ENCODE measurements at places on chromosomes 1 and 21.

DNA sequence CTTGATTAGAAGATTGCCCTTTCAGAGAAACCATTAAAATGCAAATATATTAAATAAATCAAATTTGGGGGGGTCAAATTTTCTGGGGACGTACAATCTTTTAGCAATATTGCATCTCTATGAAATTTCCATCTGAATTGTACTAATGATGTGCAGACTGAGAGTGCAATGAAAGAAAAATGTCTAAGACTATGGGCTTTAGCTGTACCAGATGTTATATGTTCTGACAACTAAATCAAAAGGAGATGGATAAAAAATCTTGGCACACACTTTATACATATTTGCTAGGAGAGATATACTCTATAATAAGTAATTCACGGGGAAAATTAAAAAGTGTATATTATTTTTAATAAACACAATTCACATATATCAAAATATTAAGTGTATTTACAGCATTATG is 13.0 kb upstream of the PLPPR5 start:
- DNase-seq = no peak

- no peak for DNase-seq
These were observed 209.6 kb downstream of the BACH1 start for GRCh38 chr21:29508301-29508700.

DNA sequence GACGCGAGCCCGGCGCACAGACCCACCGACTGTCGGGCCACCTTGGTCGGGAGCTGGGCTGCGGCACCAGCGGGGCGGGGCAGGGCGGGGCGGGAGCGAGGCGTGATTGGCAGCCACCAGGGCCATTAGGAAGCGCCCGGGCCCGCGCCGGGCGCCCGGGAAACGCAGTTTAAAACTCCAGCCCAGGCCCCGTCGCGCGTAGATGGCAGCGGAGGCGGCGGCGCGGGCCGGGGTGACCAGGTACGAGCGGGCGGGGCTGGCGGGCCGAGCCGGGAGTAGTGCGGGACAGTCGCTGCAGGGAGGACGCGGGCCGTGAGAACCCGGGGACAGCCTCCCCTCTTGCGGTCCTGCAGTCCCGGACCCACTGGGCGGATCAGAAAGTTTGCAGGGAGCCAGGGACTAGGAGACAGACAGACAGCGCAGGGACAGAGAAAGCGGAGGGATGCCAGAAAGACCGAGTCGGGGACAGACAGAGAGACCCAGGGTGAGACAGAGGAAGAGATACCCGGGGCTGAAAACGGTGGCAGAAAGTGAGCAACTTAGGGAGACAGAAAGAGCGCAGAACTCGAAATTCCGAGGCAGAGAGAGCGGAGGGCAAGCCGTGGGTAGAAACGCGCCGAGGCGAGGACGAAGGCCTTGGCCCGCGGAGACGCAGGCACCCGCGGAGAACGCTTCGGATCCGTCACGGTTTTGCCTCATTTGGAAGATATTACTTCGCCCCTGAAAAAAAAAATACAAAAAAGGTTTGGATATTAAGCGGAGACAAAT is at the start of gene DMBX1:
DMBX1 (plus strand) TSS at position 199 of the 768 bp plus-strand sequence. CDS start 17,175 bp downstream, outside the sequence.
- peak; percentile 84 for DNase-seq

GRCh38 chr1:95407886-95408291 is 173.9 kb downstream of the RWDD3 start:
- no peak for DNase-seq

- no peak for DNase-seq
These were observed 127.8 kb upstream of the FMN2 start for GRCh38 chr1:239963856-239964255.

DNA sequence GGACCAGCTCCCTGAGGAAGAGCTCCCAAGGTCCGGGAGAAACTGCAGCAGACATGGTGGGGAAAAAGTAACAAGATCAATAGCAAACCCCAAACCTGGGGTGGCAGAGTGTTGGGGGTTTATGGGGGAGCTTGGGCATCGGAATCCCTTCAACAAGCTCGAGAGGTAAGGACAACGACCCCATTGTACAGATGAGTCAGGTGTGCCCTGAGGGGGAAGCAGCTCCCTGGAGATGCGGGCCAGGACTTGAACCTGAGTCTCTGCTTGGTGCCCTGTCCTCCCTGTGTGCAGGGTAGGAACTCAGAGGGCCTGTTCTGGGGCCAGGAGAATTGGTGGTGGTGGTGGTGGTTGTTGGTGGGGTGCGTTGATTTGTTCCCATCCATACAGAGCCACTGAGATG is 125.4 kb downstream of the PTPRU start:
- no peak for DNase-seq

DNA sequence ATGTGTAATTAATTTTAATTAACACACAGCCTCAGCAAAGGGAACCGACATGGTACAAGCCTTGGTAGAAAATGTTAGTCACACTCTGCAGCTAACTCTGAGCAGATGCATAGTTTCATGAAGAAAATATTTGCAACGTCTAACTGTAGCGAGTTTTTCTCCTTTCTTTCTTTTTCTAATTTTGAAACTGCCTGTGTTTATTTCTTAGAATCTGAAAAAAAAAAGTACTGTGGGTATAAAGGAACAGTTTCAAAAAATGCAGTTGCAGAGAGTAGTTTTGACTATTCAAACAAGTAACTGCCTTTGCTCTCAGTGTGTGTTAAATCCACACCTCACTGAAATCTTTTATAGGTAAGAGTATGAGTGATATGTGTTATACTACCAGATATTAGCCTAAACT is 149.9 kb upstream of the C1orf105 start:
- DNase-seq = no peak

DNA sequence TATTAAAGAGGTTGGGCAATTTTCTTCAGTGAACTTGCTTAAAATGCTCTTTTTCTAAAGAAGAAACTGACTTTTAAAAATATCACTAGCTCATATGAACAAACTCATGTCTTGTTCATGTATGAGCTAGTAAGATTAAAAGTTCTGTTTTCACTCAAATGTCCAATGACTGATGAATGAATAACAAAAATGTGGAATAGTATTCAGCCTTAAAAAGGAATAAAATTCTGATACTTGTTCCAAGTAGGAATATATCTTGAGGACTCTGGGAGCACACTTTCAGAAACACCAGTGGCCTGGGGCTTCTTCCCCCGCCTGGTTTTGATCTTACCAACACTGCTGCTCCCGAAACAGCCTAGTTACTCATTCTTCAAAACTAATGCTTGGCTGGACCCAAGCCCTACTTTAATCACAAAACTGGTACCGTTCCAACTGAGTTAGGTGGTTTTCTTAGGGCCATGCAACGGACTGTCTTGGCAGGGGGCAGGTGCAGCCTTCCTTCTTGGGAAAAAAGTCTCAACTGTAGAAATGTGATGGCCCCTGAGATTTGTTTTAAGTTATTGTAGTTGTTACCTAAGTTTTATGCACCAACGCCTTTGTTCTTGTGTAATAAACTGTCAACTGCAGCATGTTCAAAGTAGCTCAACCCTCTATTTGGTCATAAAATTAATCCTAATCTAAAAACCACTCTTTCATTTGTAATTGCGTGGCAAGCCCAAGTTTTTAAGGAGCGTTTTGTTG is 116.0 kb downstream of the ETS2 start:
- DNase-seq = no peak

DNA sequence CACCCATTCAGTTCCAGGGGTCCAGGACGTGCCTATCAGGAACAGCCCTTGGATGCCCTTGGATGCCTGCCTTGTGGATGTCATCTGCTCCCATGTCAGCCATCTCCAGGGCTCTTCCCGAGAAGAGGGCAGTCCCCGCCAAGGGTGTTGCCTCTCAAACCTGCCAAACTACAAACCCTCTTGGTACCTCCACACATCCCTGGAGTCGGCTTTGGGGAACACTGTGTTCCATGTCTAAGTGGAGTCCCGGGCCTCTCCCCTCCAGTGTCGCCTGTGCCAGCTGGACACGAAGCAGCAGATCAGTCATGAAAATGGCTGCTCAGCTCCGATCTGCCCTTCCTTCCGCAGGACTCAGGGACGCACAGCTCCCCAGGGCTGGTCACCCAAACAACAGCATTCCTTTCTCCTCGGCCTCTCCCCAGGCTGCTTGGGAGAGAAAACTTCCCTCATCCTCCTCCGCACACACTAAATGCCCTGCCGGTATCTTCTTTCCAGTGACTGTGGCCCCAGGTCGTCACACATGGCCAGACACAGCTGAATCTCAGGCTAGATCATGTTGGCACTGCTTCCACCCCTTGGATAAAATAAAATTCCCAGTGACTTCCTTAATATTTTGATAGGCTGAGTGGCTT is 53.4 kb downstream of the GALNT2 start:
- DNase-seq = no peak

- no peak for DNase-seq
These were observed 160.5 kb downstream of the FOXD2 start for GRCh38 chr1:47598357-47598756.

GRCh38 chr1:248906753-248907661 is 972 bp downstream of the PGBD2 start:
- no peak for DNase-seq

- DNase-seq = no peak
These were observed 40.8 kb upstream of the ACOT11 start for GRCh38 chr1:54507033-54507870.

DNA sequence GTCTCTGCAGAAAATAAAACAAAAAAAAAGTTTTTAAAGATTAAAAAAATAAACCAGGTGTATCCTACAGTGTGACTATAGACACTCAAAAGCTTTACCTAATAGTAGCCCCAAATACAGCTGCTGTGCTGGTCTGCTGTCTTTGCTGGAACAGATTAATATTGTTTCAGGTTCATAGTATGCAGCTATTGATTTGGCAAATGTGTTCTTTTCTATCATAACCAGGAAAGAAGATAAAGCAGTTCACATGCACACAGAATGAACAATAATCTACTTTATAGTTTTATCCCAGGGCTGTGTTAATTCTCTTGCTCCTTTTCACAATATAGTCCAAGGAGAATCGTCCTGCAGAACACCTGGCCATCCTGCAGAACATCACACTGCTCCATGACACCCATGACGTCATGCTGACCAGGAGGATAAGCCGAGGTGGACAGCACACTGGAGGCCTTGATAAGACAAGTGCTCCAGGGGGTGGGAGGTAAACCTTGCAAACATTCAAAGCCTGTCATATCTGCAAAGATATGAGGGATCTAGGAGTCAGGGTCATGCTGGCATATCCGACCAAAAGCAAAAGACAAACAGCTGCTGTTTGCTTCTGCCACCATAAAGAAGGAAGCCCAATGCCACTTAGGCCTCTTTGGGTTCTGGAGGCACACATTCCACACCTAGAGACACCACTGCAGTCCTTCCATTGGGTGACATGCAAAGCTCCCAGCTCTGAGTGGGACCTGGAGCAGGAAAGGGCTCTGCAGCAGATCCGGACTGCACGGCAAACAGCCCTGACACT is 86.1 kb upstream of the SLC2A1 start:
- no peak for DNase-seq
